ENCODE measurements at places on chromosomes 4 and X.

DNA sequence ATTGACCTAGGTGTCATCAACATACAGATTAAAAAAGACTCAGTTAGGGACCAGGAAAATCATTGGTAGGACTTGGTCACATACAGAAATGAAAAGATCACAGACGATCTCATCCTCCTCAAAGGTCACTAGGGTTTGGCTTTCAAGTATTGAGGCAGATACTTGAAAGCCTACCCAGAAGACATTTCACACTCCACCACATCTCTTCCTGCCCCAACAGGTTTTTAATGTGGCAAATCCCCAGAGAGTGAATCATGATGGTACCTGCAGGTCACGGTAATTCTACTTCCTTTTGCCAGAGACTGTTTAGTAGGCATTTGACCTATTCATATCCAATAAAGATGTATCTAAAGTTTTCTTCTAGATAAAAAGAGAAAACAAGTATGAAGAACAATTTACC is 44.1 kb downstream of the INPP4B start:
- no peak for DNase-seq

GRCh38 chrX:72477781-72478181 is 94.9 kb downstream of the HDAC8 start:
- DNase-seq = no peak

GRCh38 chr4:53592686-53593501 is 1.6 kb upstream of the LNX1 start:
- no peak for DNase-seq

DNA sequence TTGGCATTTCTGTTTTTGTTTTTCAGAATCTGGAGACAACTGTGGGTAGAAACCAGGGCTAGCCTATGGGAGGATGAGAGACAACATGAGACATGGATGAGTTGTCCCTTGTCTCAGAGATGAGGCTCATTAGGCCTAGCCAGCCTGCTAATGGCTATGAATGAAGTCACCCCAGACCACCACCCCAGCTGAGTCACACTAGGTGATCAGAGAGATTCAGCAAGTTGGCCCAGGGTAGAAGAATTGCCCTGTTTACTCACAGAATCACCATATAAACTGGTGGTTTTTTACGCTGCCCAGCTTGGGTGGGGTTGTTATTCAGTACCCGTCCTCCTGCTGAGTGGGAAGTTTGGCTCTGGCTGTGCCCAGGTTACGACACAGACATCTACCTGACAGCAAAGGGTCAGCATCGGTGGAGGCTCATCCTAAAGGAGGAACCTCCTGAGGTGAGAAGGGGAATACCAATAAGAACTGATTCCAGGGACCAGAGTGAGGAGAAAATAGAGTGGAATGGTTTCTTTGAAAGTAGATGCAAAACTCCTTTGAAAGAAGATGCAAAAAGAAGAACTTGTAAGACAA is 17.2 kb upstream of the ARSJ start:
- DNase-seq = no peak

DNA sequence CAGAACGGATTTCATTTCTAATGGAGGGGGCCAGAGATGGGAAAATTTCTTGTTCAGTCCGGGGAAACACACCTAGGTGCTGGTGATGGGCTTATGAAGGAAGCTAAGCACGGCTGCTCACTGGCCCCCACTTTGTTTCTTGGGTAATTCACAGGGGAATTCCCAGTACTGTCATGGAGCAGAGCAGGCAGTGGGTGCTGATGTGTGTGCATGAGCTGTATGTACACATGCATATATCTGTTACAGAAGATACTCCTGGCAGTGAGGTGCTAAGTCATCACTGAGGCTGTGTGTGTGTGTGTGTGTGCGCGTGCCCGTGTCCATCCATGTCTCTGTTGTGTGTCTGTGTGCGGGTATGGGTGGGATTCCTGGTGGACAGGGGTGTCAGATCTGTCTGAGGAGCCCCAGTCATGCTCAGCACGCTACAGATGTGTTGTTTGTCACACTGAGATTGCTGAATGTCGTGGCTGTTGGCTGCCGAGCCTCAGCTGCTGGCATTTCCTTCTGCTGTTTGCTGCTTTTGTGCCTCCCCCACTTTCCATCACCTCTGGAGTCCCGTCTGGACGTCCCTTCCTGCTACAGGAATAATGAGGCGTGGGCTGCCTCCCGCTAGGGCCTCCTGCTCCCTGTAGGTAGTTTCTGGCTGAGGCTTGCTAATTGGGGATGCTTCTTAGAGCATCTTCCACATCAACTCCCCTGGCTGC is 53.3 kb downstream of the JADE1 start:
- no peak for DNase-seq
